ENCODE measurements at places on chromosomes 3 and 15.

DNA sequence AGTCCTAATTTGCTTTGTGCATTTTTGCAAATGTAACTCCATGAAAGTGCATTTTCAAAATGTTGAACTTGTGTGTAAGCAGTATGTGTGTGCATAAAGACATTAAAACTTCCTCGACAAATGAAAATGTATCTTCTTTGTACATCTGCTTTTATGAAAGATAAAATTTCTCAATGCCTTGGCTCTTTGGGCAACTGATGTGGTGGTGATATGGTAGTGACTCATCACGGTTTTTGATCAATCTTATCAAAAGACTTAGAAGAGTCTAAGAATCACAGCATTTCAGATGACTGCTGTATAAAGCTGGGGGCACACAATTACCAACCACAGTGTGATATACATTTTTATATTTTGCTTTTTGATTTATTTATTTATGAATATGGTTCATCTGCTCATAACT is 5.4 kb upstream of the MASP1 start:
- DNase-seq, result no peak

GRCh38 chr3:173584093-173584837 is 186.7 kb downstream of the NLGN1 start:
- DNase-seq, result no peak

- DNase-seq, result no peak
Observed at GRCh38 chr3:117346901-117347300, 637.3 kb downstream of the TUSC7 start.

- no peak for DNase-seq
Observed at GRCh38 chr3:135238871-135239614, 444.0 kb downstream of the EPHB1 start.

DNA sequence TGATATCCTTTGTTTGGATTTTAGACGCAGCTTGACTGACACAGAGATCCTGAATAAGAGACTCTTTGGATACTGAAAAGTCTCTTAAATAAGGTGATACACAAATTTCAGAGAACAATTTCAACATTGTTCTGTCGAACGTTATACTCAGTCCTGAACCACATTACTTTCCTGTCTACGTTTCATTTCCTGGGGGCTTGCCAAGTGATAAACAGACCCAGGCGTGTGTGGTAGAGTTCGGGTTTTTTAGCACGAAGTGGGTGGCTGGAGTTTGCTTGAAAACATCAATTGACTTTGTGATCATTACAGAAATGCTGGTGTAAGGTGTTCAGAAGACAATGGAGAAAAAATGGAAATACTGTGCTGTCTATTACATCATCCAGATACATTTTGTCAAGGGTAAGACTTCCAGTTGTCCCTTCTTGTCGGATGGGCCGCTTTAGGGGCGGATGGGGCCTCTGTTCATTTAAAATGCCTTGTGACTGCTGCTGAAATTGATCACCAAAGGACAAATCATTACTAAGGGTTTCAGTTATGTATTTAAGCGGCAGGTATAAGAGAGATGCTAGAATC is at the start of gene CD96:
Gene CD96, plus strand, starts transcription at position 287 of the 573 bp plus-strand sequence. Its CDS starts 52 bp downstream, at position 339.
- DNase-seq, result no peak

GRCh38 chr3:62718011-62718410 is 157.2 kb downstream of the CADPS start:
- DNase-seq, result no peak

DNA sequence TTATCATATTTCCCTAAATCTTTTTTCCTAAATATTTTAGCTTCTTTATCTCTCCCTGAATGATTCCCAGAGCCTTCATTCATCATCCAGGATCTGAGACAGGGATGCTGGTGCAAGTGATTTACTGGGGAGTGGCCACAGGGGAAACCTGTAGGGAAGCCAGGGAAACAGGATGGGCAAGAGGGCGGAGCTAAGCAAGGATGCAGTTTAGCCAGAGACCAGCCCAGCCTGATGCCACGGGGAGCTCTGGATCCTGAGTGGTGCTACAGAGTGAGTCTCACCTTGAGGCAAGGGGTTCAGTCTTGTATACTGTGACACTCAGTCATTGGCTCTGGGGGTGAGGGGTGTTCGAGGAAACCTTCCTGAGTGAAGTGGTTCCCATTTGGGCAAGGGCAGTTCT is 39.7 kb upstream of the LRRFIP2 start:
- DNase-seq, result no peak

DNA sequence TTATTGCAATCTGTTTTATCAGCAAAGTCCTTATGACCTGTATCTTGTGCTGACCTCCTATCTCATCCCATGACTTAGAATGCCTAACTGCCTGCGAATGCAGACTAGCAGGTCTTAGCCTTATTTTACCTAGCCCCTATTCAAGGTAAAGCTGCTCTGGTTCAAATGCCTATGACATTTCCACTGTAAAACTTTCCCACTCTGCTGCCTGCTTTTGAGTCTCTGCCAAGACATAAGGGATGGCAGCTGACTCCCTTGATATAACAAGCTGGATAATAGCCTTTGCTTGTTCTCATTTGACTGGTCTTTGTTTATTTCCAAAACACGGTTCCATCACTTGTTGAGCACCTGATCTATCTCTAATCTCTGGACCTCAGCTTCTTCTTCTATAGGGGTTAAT is 131.9 kb upstream of the STRIT1 start:
- no peak for DNase-seq

DNA sequence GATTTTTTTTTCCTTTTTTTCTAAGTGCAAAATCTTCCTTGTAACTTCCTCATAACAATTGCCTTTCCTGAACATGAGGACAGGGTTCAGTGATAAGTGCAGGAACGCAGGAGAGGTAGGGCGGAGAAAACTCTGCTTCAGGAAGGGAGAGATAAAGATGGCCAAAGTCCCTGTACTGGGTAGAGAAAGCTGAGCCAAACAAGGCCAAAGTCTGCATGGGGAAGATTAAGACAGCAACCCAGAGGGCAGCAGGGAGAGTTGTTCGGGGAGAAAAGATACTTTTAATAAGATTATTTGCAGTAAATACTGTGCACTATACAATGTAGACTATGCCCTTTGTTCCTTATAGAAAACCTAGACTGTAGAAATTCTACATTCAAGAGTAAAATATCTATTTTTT is 55.4 kb upstream of the LRRFIP2 start:
- DNase-seq, result no peak

DNA sequence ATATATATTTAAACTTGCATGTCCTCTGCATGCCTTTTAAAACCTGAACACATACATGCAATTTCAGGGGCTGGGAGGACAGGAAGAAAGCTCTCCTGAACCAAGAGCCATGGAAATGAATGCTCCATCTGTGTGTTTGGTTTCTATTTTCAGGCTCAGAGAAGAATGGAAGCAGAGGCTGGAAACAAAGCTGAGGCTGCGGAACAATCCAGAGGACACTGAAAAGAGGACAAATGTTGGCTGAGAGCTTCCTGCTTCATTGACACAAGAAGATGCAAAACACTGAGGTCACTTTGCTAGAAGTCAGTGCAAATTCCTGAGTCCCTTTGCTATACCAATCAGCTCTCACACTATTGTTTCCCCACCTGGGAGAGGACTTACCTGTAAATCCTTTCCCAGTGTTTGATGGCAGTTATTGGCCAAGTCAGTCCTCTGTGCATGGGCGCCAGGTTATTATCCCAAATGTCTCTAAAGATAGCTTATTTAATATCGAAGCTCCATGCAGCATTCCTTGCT is 12.7 kb downstream of the FAM240A start:
- DNase-seq, result no peak
